ENCODE measurements at places on chromosomes 11 and 22.

DNA sequence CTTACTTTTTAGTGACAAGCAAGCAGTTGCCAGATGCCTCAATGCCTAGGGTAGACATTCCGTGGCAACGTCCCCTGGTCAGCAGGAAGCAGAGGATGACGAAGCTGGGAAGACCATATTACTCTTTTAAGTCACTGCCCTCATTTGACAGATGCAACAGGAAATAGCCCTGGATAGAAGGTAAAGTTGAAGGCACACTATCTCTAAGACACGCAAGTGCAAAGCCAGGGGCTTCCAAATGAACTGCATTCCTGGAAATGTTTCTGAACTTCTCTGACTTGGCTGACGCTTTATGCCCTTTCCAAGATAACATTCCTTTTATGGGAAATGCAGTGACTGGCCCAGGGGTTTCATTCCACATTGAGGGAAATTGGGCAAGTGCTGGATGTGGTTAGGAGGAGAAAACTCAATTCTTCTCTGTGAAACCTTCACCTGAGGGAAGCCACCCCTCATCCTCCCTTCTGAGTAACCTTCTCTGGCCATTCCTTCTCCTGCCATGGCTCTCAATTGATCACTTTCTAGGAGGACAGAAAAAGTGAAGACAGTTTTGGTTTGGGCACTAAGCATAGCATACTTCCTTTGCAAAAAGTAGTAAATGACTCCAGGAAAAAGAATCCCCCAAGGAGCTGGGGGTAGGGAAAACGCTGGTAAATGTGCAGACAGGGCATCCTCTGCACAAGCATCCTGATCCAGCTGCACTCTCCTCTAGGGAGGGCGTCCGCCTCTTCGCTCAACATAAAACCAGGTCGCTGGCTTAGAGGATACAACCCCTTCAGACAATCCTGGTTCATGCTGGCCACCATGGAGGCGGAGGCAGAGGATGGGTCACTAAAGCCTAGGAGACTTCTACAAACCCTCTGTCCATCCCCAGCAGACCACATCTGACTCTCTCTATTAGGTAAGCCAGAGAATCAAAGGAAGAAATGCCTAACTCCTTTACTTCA, 14.5 kb downstream of the PCSK7 start:
- no peak for DNase-seq

DNA sequence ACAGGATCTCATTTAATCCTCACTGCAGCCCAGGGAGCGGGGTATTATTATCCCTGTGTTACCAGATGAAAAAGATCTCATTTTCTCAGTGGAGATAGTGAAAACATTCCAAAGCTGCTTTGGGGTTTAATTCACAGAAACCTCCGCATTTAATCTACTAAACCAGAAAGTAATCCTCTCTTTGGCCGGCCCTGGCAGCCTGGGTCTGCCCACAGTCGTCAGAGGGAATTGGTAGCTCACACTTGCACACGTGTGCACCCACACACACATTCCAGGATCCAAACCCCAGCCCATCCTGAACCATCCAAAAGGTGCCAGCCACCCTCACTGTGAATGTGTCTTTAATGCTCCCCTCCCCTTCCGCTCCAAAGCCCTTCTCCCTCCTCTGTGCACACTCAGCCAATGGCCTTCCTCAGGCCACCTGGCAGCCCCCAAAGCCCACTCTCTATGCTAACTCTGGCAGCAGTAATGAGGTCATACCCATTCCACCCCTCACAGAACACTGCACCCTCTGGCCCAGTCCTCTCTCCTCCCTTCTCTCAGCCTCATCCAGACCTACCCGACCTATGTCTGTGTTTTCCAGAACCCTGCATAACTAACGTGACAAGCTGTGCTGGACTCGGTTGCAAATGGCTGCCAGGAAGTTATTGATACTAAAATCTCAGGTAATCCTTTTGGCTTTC, 466.2 kb downstream of the SOX6 start:
- DNase-seq: no peak

DNA sequence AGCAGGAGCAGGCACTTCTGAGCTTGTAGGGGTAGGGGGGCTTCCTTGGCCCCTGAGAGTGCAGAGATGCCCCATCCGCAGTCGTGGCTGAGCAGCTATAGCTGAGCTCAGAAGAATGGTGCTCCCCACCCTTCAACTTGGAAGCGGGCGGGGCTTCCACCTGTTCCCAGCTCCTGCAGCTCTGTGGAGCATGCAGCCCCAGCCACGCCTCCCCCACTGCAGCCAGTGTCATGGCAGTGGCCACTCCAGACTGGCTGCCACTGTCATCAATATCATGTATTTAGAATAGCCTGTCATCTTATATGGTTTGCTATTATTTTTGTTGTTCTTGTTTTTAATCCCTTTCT, 213.1 kb downstream of the LRRC4C start:
- DNase-seq: no peak

GRCh38 chr11:67998150-67999045, 5.5 kb downstream of the UNC93B1 start:
- no peak for DNase-seq

- no peak for DNase-seq
Observed at GRCh38 chr22:49062155-49062801, 765.4 kb downstream of the BRD1 start.

DNA sequence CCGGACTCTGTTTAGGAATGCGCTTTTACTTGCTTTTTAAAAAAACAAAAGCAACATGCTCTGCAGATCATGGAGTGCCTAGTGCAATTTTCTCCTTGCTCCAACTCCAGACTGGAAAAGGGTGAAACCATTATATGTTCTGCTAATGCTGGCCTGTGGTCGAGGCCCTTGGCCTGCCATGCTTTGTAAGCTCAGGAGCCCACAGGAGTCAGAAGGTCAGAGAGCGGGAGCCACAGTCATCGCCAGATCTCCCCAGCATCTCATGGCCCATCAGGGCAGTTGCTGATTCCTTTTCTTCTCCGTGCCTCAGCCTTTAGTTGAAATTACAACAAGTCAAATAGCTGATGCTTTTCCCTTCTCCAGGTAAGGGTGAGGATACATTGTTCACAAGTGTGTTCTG, 80.3 kb downstream of the DDIAS start:
- no peak for DNase-seq

GRCh38 chr11:115710426-115710825, 206.2 kb upstream of the CADM1 start:
- no peak for DNase-seq

GRCh38 chr22:43044290-43044712, 29.4 kb upstream of the PACSIN2 start:
- no peak for DNase-seq

- DNase-seq: no peak
Observed at GRCh38 chr11:79314906-79315689, 125.7 kb downstream of the TENM4 start.

GRCh38 chr11:74460481-74461154, 6.7 kb downstream of the KCNE3 start:
- DNase-seq: no peak

- no peak for DNase-seq
Observed at GRCh38 chr22:22025320-22026156, 43.0 kb upstream of the TOP3B start.

GRCh38 chr11:69476509-69476961, 4.9 kb upstream of the LINC01488 start:
- no peak for DNase-seq

GRCh38 chr22:32281072-32281471, 25.9 kb upstream of the SLC5A4 start:
- no peak for DNase-seq

DNA sequence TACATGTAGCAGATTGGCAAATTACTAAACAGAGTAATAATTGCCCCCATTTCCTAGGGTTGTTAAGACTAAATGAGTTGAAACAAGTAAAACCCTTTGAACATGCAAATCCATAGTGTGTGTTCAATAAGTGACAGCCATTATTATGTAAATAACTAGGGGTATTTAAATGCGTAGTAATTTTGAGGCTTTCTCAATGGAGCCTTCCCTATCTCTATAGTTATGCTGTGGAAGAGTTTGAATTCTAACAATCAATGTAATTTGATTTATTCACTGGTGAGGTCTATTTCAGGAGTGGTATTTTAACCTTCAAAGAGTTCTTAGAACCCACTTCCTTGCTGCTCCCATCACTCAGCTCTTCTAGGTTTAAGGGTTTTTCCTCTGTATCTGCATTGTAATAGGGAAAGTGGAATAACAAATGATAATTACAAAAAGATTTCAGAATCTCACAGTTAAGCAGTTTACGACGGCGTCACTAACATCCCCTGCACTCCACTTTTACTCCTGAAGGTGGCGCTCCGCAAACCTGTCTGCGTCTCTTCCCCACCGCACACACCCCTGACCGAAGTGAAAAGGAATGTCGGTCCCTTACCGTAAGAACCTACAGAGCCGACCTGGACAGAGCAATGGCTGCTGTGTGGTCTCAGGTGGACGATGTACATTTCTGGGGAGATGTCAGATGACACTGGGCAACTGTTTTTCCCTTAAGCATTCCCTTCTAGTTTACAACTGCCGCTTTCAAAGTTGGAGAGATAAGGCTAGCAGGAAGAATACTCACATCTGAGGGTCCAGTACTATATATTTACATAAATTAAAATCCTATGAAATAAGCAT, 80.8 kb downstream of the ZC3H12C start:
- peak; percentile 64 for DNase-seq

DNA sequence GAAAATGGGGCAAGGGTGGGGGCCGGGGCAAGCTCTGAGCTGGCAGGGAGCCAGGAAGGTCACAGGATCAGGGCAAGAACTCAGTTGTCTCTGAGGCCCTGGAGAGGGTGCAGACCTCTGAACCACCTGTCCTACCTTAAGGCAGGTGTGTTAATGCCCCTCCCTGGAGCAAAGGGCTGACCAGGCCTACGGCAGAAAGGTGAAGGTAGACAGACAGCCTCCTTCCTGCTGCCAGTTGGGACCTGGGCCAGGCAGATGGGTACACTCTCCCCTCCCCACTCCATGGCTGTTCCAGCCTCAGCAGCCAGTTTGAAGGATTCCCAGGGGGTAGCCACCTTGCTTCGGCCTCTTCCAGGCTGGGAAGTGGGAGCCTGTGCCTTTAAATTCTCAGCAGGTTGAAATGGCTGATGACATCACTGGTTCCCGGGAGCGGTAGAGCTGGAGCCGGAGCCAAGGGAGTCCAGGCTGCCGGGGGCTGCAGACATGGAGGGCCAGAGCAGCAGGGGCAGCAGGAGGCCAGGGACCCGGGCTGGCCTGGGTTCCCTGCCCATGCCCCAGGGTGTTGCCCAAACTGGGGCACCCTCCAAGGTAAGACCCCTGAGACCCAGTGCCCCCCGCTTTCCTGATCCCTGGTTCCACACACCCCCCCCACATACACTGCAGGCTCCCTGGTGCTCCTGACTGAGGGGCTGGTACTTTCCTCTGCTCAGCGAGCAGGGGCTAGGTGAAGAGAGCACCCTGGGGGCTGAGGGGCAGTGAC, at the start of gene INPP5J:
Gene INPP5J, plus strand, starts transcription at position 435 of the 760 bp plus-strand sequence. Its CDS starts 49 bp downstream, at position 484.
- DNase-seq: no peak

DNA sequence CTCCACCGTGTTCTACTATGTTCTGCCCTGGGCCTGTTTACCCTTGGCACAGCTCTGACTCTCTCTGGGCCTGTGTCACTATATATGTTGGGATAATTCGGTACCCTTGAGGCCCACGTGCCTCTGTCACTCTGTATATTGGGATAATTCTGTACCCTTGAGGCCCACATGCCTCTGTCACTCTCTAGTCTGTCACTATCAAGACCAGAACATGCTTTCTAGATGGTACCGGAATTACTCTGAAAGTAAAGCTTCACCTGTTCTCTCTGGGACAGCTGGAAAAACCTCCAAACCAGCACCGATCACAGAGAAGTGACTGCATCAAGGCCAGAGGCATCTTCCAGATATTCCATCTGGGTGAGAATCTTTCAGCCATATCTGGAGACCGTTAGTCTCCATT, 9.3 kb upstream of the FCHSD2 start:
- no peak for DNase-seq

DNA sequence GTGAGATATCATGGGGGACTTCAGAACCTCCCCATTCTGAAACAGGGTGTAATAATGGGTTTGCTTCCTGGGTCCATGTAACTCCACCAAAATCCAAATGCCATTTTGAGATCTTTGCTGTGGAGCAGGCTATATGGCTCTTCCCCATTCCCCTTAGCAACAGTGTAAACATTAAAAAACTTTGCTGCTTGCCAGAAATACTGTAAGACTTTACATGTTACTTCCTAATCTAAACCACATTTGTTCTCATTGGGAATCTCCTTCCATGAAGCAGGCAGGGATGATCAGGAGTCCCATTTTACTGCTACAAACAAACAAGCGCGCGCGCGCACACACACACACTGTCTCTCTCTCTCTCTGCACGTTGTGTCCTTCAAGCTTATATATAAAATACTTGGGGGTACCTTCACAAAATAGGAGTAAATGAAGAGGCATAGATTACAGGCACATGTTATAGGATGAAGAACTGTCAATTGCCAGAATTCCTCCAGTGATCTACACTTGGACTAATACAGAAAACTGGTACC, 86.5 kb downstream of the ANO3 start:
- no peak for DNase-seq

GRCh38 chr11:65504674-65505465, 6.0 kb downstream of the MALAT1 start:
- no peak for DNase-seq
